ENCODE measurements at places on chromosomes 11 and 22.

DNA sequence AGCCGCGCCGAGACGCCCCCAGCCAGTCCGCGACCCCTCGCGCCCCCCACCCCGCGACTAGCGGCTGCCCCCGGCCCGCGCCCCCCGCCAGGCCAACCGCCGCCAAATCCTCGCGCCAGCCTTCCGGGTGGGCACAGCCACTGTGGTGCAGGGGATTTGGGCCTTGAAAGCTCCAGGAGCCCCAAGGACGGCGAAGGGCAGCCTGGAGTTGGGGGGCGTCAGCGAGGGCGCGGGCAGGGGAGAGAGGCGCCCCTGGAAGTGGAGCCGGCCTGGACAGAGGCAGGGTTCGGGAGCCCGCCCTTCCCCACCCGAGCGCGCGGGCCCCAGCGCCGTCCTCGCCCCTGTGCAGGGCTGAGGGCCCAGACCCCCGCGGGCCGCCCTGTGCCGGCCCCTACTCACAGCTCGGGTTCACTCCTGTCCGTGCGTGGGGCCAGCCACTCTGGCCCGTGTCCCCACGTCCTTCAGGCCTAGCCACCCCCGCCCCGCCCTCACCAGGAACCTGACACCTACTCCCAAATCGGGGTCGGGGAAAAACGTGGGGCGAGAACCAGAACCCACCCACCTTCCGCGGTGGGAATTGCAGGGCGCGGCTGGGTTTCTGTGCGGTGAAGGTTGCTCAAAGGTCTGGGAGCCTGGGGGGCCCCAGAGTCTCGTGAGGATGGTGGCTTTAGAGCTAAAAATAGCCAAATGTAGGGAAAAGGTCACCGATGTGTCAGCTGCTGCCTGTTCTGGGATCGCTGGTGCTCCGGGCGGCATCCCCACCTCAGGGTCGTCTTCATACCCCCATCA is at the start of gene CPT1B:
Gene CPT1B (minus strand): TSS at position 441 of the 789 bp plus-strand sequence. CDS start 512 bp downstream, outside the sequence.
- DNase-seq, result no peak

DNA sequence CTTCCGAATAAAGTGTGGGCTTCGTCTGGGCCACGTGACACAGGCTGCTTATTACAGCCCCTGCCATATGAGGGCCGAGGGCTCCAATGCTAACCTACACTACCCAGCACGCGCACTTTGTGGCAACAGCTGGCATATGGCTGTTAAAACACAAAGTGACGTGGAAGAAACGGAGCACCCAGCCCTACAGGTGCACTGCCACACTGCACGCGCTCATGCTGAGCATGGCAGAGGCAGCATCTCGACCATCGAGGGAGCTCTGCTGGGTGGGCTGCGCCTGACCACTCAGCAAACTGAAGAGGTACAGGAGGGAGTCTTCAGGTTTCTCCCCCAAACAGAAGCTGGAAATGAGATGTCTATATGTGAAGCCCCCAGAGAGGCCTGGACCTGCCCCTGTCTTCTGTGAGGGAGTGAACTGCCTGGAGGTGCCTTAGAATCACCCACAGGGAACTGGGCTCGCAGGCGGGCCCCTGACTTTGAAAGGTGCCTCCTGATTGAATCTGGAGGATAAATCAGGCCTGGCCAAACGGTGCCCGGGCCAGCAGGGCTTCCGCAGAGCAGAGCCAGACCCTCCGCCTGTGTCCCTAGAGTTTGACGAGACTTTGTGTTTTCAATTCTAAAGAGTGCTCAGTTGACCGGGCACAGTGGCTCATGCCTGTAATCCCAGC is 18.3 kb downstream of the TSSC4 start:
- no peak for DNase-seq

- no peak for DNase-seq
These were observed 4.5 kb downstream of the DBX1 start for GRCh38 chr11:20155683-20156279.

GRCh38 chr11:12110714-12111548 is 541 bp downstream of the MICAL2 start:
- no peak for DNase-seq

GRCh38 chr11:45661439-45662055 is 3.9 kb downstream of the CHST1 start:
- DNase-seq, result no peak

DNA sequence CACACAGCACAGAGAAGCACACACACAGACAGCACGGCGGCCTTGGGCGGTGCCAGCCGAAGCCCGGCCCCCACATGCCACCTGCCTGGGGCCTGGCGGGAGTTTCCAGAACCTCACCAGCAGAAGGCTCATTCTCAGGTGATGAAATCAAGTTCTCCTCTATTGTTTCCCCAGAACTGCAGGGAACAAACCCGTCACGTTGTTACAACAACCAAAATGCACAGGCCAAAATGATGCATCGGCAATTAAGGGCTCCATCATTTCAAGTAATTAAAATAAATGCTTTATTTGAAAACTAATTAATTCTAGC is 30.8 kb downstream of the GNB1L start:
- no peak for DNase-seq
